ENCODE measurements at places on chromosomes 5 and 9. TPM values are rescaled to one million over a fixed set of nuclear protein-coding genes. Genes with fewer than 3 reads are reported as not detected.

- no peak for DNase-seq
Measured at GRCh38 chr5:147472664-147473475, 37.0 kb downstream of the DPYSL3 start.

DNA sequence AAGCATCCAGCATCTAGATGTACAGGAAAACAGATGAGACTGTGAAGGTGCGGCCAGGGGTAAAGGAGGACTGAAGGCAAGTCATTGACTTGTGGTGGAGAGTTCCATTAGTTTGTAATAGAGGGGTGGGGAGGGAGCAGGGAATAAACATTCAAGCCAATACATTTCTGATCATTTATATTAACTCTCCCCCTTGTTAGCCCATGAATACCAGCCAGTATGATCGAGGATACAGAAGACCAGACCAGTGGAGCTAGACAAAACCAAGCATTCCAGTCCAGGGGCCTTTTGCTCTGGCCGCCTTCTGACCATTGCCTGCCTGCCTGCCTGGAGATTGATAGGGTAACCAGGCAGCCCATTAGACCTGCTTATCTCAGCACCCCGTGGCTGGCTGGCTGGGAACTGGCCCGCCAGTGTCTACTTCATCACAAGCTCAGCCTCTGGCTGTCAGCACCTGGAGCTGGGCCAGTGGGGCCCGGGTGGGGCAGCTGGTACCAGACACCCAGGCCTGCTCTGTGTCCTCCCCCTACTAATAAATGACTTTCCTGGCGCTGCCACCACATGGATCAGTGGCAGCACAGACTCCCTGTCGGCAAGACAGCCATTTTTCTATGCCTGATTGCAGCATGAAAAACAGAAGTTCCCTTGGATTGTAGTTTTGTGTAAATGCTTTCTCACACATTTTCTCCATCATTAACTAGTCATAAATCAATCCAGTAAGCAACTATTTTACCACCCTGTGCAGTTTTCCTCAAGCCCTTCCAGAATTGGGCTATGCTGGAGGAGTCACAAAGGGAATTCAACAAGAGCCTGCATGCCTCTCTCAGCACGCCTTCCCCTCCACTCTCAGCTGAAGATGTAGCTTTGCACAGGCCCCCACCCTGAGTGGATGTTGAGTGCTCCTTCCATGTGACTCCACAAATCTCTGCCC, 181.3 kb downstream of the SNCAIP start:
- no peak for DNase-seq

GRCh38 chr9:121825031-121825691, 173.7 kb downstream of the DAB2IP start:
- DNase-seq = no peak

- no peak for DNase-seq
Measured at GRCh38 chr5:82019342-82020138, 47.7 kb downstream of the ATG10 start.

DNA sequence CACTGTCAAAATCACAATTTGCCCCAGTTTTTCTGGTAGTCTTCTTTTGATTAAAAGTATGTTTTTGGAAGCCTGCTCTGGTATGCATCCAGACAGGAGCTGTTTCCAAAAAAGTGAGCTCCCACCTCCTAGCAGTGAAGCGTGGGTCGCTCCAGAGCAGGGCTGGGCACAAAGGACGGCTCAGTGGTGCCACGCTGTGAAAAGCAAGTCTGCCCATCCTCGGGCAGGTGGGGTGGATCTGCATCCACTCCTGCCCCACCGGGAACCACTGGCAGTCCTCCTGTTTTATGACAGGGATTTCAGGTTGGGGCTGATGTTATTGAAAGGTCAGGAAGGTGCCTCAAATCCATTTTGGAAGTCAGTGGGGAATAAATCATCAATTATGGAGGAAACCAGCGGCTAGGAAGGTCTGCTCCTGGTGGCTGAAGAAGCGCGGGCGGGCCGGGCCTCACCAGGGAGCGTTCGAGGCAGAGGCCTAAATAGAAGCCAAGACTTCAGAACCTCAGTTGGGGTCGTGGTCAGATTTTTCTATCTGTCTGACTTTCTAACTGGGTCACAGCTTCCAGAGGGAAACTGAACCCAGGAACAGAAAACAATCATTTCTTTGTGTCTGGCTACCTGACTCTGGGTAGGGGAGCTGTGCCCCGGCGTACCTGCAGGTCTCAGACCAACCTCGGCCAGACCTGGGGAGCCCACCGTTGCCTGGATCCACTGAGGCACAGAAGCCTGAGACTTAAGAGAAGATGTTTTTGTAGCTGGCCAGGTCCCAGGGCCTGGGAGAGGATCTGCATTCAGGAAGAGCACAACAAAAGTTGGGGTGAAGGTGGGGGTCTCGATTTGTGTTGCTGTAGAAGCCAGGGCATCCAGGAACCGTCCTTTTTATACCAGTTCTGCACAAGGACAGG, 168.1 kb downstream of the PAX5 start:
- DNase-seq = no peak

- DNase-seq = no peak
Measured at GRCh38 chr9:87267251-87268070, 230.2 kb upstream of the DAPK1 start.

GRCh38 chr9:81317223-81317622, 372.1 kb downstream of the TLE1 start:
- no peak for DNase-seq

- DNase-seq = no peak
Measured at GRCh38 chr5:139417214-139417613, 13.3 kb upstream of the SPATA24 start.

GRCh38 chr5:14504816-14505215, 76.8 kb upstream of the OTULINL start:
- no peak for DNase-seq

DNA sequence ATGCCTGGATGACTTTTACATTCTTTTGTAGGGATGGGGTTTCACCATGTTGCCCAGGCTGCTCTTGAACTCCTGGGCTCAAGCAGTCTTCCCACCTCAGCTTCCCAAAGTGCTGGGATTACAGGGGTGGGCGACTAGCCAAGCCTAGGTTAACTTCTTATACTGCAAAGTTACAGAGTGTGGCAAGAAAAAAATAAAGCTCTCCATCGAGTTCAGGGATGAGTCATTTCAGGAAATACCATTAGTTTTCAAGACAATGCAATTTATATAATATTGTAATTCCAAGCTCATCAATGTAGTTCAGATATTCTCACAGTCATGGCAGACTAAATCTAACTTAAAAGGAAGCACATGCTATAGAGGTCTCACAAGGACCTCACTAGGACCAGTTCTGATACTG, 11.5 kb upstream of the ABO start:
- DNase-seq = no peak

DNA sequence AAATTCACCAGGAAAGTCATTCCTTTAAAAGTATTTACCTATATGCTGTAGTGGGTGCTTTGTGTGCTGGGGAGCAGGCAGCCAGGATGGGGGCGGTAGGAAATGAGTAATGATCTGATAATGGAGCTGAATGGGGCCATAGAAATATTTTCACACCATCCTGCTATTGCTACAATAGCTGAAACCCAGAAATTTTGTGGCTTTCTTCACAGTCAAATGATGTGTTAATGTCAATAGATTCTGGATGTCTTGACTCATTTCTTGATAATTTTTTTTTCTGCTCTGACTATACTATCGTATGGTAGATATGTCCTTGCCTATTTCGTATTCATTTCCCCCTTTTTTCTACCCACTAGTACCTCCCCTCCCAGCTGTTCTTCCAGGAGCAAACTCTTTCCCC, 59.5 kb downstream of the RORB start:
- DNase-seq = no peak

GRCh38 chr9:71048280-71048679, 73.1 kb downstream of the TRPM3 start:
- DNase-seq = no peak

DNA sequence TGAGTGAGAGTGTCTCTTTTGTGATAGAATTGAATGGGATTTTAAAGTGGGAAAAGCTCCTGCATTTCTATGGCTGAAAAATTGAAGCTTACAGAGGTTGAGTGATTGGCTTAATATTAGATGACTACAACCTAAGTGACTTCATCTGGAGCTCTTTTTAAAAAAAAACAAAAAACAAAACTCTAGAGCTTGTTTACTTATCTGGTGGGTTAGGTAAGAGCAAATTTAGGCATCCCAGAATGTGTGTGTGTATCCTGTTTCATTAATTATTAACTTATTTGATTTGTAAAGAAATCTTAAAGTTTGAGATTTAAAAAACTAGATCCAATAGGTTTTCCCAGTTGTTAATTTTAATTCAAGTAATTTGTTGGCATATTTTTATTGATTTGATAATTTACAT, 60.1 kb downstream of the SCAMP1 start:
- no peak for DNase-seq

DNA sequence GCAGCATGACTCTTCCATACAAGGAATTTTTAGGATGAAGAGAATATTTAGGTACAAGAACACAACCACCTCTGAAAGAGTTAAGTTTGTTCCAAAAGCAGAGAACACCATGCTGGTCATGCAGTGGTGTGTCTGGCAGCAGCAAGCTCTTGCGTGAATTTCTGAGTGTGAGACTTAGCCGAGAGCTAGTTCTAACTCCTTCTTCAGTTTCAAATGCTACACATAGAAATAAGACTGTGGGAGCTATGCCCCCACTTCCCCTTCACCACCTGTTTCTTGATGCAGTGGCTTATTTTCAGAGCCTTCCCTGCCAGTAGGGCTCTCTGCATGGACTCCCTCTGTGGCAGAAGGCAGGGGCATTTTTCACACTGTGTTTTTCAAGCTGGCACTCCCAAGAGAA, 122.9 kb upstream of the ZNF366 start:
- DNase-seq = no peak

DNA sequence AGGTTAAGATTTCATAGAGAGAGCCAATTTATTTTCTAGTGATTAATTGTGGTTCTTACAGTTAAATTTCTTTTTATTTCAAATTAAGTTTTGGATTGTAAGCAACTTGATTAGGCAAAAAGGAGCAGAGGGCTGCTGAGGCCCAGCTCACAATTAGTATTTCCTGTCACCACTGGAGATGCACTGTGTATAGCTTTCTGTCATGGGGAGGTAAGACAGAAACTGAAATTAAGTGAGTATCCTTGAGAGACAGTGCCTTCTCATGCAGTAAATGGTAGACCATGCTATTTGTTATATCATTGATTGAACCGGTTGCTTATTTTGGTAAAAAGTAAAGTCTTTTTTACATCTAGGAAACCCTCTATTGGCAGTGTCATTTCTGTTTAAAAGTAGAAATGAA, 190.7 kb downstream of the CCDC171 start:
- no peak for DNase-seq

- DNase-seq = no peak
Measured at GRCh38 chr9:29289365-29289764, 1716.1 kb upstream of the C9orf72 start.

DNA sequence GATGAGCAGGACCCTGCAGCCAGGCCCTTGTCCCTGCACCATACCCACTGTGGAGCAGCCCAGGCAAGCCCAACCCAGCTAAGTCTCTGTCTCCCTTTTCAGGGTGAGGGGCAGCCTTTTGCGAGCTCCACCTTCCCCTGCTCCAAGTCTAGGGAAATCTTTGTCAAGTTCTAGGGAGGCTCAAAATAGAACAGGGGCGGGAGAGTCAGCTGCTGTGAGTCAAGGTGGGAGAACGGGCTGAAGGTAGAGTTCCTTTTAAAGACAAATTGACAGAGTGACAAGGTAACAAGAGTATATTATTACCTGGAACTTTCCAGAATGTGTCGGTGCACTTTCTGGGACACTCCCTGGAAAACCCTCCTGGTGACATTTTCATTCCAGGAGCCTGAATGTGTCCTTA, 64.7 kb downstream of the KCNT1 start:
- DNase-seq = no peak

DNA sequence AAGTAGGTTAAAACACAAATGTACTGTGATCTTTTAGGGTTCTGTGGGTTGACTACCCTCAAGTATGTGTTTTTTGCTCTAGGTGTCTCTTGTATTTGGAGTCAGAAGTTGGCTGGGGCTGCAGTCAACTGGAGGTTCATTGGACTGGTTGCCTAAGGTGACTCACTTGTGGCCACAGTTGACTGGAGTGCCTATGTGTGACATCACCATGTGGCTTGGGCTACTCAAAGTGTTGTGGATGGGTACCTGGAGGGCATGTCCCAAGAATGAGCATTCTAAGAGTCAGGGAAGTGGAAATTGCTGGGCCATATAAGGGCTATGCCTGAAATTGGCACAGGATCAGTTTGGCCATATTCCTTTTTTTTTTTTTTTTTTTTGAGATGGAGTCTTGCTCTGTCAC, 27.4 kb downstream of the SNX30 start:
- no peak for DNase-seq

DNA sequence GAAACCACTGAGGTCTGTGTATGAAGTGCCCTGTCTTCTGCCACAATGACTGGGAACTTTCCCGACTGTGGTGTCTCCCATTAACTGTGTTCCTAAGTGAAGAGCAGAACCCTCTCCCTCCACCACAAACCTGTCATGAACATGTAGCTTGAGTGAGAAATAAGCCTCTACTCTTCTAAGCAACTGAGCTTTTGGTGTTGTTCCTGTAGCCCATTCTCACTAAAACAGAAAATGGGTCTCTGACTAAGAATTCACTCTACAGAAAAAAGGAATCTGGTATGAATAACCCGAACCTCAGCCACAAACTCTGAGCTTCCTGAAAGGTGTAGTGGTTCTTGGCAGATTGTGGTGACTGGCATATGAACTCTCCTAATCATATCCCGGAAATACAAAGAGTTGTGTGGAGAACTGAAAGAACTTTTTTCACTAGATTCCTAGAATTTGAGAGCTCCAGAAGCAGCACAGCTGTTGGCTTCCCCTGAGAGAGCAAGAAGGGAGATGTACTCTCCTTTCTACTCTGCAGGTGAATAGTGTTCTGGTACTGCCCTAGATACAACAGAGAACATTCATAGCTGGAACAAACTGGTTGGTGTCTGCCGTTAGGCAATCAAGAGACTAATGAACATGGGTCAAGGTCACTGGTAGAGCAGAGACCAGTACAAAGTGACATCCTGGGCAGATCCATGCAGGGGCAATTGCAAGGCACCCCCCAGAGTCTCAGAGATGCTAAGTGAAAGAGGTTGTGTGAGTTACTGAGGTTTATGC, 283.8 kb downstream of the PDE4D start:
- DNase-seq = no peak

DNA sequence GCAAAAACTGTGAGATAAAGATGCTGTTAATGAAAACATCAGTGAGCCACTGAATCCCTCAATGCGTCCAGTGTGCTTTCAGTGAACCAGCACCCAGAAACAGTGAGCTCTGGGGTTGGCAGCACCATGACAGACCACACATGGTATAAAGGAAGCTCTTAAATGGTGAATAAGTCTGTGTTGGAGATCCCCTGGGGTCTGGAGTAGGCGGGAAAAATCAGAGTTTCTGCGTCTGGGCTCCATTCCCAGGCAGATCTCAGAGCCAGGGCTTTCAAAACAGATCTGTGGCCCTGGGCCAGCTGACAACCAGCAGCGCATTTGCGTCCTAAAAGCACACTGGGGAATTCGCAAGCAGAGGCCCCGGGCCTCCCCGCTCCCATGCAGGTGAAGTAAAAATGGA, 233.5 kb downstream of the FRMD3 start:
- no peak for DNase-seq

The SLC4A9 gene
- total RNA-seq = not detected

The IRF1 gene
- 1,234 TPM for total RNA-seq

The RMRP gene
- 14,857 TPM for total RNA-seq

The IRX2 gene
- total RNA-seq = not detected

The PCDHGB4 gene
- not detected for total RNA-seq

The NTRK2 gene
- 0.06 TPM for total RNA-seq

The SREK1 gene
- 137 TPM for total RNA-seq

The SLC1A3 gene
- total RNA-seq = not detected

The NSG2 gene
- not detected for total RNA-seq

The KLHL9 gene
- 12.0 TPM for total RNA-seq

The SLC45A2 gene
- not detected for total RNA-seq

All from CD4-positive, alpha-beta T cell (primary cell).